ENCODE measurements at places on chromosomes 3 and 15.

DNA sequence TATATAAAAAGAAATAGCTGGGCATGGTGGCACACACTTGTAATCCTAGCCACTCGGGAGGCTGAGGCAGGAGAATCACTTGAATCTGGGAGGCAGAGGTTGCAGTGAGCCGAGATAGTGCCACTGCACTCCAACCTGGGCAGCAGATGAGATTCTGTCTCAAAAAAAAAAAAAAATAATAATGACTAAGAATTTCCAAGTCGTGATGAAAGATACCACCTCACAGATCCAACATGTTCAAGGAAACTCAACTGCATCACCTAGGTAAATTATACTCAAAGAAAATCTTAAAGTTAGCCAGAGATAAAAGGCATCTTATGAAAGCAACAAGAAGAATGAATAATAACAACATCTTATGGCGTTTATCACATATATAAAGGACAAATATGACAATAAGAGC, 50.1 kb downstream of the DOCK3 start:
- no peak for DNase-seq

DNA sequence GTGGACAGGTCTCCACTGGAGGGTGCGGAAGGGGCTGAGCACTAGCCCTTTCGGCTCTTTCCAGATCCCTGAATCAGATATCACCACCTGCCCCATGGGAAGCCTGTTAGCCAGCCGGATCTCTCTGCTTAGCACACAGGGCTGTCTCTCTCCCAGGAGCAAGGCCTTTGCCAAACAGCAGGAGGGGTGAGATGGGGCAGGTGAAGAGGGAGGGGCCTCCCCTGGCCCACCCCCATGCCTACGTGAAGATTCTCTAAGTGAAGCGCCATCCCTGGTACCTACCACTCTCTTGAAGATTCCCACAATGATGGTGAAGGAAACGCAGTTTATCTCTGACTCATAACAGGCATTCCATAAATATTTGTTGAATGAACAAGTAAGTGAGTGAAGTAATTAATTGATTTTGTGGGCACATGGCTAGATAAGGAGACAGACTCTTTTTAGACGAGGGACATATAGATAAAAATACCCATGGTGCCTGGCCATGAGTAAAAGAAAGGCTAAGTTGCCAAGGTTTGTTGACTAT, 19.6 kb upstream of the HCN4 start:
- DNase-seq = no peak

DNA sequence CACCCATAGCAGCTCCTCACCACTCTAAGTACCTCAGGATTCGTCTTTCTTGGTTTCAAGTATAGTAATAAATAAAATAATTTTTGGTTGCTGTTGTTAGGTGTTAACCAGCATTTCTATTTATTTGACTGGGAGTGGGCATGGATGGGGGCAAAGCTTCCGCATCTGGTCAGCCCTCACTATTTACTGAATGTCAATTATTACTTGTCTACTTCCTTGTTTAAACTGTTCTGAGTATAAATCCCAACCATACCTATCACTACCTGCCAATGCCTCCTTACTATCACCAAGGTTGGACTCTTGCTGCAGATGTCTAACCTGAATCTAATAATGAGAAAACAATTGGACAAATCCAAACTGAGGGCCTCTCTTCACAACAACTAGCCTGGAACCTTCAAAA, 41.9 kb upstream of the GK5 start:
- DNase-seq = no peak

GRCh38 chr3:57855943-57856342, 99.8 kb downstream of the SLMAP start:
- no peak for DNase-seq

GRCh38 chr3:120402257-120402656, 48.5 kb downstream of the FSTL1 start:
- no peak for DNase-seq

GRCh38 chr3:168467115-168467714, 371.5 kb upstream of the GOLIM4 start:
- no peak for DNase-seq

DNA sequence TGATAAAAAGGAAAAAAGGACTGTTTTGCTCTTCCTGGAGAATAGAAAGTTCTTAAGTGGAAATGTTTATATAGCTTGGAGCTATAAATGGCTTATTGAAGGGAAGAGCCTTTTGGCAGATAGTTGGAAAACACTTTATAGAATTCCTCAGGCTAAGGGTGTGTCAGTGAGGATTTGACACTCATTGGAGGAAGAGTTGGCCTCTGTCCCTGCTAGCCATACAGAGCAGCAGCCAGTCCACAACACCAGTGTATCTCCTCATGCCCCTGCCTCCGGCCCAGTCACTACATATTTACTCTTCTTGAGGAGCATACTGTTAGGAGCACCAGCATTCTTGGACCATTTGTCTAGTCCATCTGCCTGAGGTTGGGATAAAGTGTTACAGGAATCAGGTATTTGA, 36.2 kb downstream of the KLHL18 start:
- no peak for DNase-seq

GRCh38 chr15:57472861-57473260, 96.6 kb downstream of the CGNL1 start:
- DNase-seq = no peak

DNA sequence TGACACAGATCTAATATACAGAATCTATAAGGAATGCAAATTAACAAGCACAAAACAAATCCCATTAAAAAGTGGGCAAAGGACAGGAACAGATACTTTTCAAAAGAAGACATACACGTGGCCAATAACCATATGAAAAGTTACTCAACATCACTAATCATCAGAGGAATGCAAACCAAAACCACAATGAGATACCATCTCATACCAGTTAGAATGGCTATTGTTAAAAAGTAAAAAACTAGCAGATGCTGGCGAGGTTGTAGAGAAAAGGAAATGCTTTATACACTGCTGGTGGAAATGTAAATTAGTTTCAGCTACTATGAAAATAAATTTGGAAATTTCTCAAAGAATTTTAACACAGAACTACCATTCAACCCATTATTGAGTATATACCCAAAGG, 50.7 kb downstream of the ADAMTS17 start:
- DNase-seq = no peak

DNA sequence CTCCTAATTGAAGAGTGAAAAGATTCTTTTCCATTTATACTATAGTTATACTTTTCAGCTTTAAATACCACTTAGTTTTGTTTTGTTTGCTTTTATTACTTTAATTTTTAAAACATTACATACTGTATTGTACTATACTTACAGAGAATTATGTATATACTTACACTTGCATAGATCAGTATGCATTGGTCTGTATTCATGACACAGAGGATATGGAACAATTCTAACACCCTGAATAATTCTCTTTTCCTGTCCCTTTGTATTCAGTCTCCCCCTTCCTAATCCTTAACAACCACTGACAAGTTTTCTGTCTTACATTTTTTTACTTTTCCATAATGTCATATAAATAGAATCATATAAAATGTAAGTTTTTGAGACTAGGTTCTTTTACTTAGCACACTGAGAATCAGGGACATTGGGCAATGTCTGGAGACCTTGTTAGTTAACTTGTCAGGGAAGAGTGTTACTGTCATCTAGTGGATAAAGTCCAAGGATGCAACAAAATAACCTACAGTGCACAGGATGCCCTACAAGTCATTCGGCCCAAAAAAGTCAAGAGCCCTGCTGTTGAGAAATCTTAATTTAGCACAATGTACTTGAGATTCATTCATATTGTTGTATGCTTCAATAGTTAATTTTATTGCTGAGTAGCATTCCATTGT, 95.7 kb upstream of the MCTP2 start:
- no peak for DNase-seq

DNA sequence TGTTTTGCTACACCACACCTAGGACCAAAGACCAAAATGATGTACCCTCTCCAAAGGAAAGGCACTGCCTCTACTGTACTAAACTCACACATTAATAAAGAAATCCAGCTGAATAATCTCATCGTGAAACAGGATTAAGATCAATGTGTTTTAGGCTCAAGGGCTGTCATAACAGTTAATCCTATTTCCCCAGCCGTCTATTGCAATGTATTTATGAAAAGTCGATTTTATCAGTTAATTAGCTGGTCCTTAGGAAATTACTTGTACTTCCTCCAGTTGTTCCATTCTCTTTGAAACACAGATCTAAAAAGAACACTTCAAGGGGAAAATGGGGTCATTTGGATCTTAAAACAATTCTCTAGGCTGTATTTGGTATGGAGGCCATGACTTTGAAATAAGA, 8.5 kb downstream of the ETV5 start:
- no peak for DNase-seq

- no peak for DNase-seq
These were observed 23.3 kb upstream of the MYO5C start for GRCh38 chr15:52318729-52319500.

DNA sequence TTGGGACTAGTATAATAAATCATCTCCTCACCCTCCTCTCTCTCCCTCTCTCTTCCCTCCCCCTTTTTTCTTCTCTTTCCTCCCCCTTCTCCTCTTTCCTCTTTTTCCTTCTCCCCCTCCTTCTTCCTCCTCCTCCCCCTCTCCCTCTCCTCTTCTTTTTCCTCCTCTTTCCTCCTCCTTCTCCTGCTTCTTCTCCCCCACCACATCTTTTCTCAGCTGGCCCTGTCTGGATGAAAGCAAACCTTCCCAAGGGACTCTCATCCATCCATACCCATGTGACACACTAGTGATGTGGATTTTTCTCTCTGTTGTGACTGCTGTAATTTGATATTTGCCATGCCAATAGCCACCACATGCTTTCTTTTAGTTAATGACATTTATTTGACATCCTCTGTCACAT, 127.2 kb downstream of the EBLN2 start:
- no peak for DNase-seq

DNA sequence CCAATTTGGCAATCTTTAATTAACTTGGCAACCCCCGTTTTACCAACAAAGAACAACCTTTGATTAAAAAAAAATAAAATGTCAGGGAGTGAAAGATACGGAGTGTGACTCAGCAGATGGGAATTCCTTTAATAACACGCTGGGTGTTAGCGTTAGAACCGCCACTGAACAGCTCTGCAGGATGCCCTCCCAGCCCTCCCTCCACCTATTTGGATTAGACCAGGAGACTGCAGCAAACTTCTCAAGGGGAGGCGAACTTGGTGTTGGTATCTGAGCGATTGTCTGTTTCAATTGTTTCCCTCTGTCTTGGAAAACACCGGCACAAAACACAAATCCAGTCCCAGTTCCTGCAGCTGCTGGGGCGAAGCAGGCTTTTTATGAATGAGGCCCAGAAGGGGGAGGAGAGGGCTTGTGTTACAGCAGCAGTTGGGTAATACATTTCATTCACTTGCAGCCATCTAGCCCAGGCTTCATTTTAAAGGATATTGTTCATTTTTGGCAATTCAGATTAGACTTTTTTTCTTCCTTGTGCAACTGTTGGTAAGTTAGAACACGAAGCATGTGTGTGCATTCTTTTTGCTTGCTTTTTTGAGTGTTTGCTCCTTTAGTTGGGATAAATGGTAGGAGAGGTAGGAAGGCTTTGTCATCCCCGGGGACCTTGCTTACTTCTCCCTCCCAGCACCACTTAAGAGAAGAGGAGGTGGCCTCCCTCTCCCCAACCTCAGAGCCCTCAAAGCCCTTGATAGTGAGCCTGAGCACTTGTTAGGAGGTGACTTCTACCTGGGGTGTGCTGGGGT, 152.3 kb downstream of the IGF1R start:
- DNase-seq = no peak

DNA sequence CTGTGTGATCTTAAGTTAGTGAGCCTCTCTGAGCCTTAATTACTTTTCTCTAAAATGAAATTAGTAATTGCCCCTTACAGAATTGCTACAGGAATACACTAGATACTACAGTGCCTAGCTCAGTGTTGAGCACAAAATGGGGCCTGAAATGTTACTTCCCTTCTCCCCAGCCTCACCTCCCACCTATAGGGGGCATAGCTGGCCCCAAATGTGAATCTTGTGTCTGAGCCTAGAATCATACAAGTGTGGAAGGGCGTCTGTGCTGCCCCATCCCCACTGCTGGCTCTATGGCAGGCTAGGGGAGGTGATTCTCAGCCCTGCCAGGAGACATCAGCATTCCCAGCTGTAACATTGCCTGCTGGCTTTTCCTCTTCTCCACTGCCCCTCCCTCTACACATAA, 42.7 kb downstream of the IFT122 start:
- DNase-seq = no peak

- DNase-seq = no peak
These were observed 29.6 kb downstream of the DUT start for GRCh38 chr15:48360841-48361240.

- DNase-seq = no peak
These were observed 84.6 kb downstream of the SLCO3A1 start for GRCh38 chr15:91938136-91938535.

GRCh38 chr3:85303156-85303555, 344.4 kb downstream of the CADM2 start:
- DNase-seq = no peak

GRCh38 chr3:14113965-14114635, 10.6 kb downstream of the CHCHD4 start:
- no peak for DNase-seq

DNA sequence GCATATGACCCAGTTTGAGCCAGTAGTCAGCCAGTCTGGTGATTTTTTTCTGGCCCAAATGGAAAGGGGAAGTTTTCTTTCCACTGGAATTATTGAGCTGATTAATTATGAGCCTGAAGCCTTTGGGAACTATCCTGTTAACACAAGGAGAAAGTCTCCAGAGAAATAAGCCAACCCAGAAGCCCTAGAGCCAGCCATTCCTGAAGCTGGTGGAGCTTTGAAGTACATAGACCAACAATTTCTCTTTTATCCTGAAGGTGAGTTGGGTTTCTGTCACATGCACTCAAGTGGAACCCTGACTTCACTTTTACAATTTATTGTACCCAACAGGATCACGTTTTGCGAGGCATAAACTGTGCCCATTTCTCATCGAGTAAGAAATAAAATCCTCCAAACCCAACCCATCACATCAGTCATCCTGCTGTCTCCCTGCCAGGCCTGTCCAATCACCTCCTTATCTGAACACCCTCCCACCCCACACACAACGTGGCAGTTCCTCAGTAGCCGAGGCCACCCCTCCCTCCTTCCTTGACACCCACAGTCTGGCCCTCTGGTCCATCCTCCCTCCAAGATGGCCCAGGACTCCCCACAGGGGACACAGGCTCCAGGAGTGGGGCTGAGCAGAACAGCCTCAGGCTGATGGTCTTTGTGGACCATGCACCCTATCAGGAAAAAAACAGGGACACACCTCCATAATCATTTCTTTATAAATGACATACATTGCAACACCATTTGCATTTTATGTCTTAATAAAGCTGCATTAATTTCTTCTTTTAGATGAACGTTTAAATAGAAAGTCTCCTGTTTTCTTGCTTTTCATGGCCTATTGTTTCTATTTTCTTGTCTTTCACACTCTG, 55.7 kb upstream of the GATA2 start:
- no peak for DNase-seq

DNA sequence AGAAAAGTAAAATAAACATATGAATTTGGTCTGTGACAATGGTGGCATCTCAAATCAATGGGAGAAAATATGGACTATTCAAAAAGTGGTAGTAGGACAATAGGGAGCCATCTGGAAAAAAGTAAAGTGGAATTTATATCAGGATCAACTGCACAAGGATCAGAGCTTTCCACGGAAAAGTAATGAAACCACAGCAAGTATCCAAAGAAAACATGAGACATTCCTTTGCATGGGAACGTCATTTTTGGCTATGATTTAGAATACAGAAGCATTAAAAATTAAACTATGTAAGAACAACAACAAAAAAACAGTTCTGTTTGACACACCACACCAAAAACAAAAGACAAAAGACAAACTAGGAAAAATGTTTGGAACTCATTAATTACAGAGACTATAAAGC, 18.7 kb downstream of the CRBN start:
- DNase-seq = no peak
